Stromal cell of bone marrow (primary cell): ENCODE measurements at places on chromosomes 7 and 10.

- peak; percentile 68 for DNase-seq
Observed at GRCh38 chr10:30818854-30819253, 189.3 kb upstream of the LYZL2 start.

GRCh38 chr10:122475100-122475499, 13.7 kb downstream of the HTRA1 start:
- DNase-seq = no peak

DNA sequence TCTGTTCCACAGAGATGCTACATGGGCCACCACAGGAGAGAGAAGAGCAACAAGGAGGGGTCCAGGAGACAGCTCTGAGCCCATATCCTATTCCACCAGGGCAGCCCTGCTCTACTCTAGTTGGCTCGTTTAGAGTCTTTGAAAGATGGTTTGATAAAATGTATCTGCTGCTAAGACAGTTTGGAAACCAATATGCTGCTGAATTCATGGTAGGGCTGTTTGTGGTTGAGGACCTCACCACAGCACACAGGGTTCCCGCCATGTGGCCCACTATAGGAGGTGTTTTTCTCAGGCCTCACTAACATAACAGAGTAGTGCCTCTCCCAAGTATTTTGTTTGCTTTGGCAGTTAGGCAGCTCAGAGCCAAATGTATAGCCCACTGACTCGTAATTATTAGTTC, 35.8 kb upstream of the ZC3HAV1L start:
- no peak for DNase-seq

DNA sequence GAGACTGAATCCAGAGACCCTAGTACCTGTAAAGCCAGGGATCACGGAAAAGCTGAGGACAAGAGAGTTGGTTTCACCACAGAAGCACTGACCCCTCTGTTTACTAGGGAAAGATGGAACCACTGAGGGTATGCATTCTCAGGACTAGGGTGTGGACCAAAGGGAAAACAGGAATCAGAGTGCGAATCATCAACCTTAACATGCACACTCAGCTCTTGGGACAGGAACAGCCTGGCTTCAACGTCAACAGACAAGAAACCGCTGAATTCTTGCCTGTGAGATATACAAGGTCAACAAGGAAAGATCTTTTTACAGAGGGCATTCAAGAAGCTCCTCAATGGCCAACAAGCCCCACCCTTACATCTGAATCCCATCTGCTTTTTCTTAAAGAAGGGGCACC, 14.9 kb downstream of the TNRC18 start:
- peak; percentile 72 for DNase-seq

- DNase-seq = no peak
Observed at GRCh38 chr7:142418326-142418725, 160.5 kb upstream of the PRSS58 start.

DNA sequence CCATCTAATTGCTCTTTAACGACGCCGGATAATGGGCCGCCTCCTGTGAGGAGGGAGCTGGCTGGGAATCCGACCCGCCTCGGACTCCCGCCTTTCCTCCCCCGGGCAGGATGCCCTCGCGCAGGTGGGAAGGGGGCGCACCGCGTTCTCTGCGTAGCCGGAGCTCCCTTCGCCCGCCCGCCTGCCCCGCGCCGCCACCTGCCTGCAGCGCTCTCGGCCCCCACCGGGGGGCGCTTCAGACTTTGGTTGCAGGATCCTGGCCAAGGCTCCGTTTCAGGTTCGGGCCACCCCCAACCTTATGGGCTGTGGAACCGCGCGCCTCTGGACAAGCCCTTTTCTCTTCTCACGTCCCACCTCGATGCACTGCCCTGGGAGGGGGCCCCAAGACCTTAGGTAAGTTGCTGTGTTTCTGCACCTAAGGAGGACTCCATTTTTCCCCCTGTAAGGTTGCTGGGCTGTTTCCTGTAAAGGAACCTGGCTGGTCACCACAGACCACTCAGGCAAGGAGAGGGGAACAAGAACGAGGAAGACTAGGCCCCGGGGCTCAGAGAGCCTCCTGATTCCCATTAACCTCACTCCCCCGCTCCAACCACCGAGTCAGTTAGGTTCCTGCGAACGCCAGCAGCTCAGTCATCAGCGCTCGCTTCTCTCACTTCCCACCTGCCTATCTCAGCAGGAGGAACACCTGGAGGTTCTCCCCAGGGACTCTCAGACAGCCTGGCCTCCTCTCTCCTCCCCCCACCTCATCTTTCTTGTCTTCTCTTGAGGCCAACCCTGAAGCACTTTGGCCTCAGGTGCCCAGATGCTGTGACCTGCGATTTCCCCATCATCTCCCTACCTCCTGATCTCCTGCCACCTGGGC, 11.3 kb upstream of the KAZALD1 start:
- DNase-seq = no peak

GRCh38 chr7:55307123-55307916, 57.8 kb upstream of the LANCL2 start:
- no peak for DNase-seq

DNA sequence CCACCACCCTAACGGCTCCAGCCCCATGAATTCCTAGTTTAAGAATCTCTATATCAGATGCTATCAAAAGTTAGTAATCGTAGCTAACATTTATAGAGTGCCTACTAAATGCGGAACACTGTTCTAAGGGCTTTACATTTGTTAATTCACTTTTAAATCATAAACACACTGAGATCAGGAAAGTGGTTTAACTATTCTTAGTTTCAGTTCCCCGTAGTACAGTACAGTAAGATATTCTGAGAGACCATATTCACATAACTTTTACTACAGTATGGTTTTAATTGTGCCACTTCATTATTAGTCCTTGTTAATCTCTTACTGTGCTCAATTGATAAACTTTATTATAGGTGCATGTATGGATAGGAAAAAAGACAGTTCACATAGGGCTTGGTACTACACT, 22.5 kb downstream of the SYPL1 start:
- DNase-seq = no peak

DNA sequence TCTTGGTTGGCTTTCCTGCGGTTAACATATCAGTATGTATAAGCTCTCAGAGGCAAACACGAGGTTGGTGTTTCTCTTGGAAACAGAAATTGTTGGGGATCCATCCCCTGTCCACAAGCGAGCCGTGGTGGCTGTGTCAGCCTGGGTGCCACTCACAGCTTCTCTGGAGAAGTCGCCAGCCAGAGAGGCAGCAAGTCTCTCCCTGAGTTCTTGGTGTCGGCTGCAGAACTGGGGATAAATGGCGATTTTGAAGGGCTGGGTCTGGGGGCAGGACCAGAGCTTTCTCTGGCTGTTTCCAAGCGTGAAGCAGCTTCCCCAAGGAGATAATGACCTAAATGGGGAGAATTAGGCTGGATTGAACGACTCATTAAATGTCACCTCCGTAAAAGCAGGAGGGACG, 335.3 kb downstream of the GLRX3 start:
- no peak for DNase-seq

DNA sequence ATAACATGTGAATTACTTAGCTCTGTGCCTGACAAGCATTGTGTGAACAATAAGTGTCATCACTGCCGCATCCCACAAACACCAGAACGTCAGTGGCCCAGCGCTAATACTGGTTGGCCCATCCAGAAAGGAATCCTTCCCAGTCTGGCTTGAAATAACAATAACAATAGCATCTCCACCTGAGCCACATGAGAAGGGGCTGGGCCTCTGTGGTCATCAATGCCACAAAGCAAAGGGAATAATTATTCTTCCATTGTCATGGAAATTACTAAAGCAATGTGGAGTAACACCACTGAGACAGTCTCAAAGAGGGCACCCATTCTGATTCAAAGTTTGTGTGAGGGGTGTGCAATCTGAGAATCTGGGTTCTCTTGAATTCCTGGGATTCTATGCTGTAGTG, 105.7 kb upstream of the INHBA start:
- no peak for DNase-seq

DNA sequence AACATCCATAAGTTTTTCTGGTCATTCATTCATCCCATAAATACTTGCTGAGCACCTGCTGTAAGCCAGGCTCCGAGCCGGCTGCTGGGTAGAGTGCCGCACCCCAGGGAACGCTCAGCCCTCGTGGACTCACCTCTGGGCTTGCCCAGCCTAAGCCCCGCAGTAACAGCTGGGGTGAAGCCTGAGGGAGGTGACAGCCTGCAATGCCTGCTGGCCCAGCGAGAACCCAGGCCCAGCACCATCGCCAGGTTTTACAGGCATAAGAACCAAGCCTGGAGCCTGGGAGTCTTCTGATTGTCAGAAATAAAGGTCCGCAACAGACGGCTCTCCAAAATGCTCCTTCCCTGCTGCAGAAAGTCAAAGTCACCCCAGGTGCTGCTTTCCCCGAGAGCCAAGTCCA, 205.4 kb downstream of the ZMYND11 start:
- DNase-seq = no peak

DNA sequence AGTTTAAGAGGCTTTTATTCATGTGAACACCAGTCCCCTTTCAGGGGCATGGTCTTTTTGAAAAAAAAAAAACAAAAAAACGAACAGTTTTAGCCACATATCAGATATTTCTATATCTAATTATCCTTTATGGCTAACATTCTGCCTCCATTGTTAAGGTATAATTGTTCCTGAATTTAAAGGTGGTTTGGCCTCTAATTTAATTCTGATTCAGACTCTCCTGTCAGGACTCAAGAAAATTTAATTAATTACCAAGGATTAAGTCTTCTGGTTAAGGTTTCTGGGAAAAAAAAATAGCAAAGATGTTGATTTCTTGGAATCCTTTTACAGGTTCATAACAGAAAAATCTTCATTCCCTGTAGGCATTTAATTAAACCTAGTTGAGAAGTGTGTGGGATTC, 27.4 kb downstream of the COL1A2 start:
- DNase-seq = no peak

DNA sequence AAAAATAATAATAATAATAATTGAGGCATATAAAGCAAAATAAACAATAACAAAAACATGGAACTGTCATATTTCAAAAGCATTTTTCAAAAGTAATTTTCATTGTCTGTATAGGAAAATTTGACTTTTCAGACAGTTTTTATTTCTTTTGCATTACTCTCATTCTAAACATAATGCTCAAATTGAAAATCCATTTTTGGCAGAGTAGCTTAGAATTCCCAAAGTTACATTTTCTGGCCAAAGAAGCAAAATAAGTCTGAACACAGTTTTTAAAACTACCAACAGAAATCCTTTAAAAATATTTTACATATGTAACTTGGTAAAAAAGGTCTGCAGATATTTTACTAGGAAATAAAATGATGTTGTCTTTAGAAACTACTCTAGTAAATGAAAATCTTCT, 535.4 kb downstream of the ANKRD7 start:
- no peak for DNase-seq

DNA sequence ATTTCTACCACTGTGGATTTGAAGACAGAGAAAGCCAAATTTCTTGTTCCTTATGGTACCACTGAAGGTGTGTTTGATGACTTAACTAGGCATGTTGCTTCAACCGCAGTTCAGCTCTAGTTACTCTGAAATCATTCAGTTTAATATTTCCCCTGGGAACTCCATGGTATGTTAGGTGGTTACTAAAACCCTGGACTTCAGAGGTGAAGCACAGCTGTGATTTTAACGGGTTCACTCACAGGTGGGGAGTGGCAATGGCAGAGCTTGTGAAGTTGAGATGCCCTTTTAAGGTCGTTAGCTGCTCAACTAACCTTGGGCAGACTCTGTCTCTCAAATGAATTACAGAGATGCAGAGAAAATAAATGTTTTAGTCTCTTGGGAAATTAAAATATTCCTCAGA, 163.6 kb upstream of the PHYHIPL start:
- no peak for DNase-seq
